SHP77 (cell line): ENCODE measurements at places on chromosomes 2 and 18.

- no peak for DNase-seq
These were observed 16.8 kb downstream of the AP1S3 start for GRCh38 chr2:223820549-223820948.

GRCh38 chr2:18855027-18855426 is 265.7 kb upstream of the NT5C1B start:
- no peak for DNase-seq

DNA sequence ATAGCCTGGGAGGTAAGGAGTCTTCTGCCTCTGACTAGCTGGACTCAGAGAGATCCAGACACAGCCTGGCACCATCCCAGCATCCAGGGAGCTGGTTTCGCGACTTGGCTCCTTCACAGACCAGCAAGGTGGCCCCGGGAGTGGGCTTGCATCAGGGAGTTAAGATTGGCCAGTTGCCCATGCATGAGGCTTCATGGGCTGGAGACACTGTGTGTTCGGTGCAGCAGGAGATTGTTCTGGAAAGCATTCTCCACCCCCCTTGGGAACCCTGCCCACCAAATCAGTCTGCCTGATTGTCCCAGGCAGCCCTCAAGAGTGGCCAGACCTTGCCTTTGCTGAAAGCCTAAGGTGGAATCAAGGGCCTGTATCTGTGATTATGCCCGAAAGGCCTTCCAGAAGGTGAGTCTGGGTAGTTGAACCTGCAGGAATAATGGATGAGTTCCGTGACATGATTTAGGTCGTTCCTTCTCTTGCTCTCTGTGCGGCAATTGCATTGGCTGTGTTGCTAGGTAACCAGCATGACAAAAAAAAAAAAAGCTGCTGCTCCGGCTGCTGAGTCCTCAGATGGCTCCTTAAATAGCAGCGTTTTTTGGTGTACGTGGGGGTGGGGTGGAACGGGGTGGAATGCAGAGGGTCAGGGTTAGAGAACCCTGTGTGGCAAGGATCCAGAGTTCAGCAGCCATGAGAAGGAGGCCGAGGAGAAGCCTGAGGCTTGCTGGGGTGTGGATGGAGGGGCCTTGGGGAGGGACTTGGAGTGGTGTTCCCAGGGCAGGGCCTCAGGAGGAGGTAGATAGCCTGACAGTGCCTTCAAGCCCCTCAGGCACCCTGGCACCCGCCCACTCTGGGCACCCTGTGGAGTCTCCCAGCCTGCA is 93.0 kb upstream of the MCFD2 start:
- DNase-seq: no peak

GRCh38 chr2:221075203-221075602 is 496.9 kb downstream of the EPHA4 start:
- no peak for DNase-seq

DNA sequence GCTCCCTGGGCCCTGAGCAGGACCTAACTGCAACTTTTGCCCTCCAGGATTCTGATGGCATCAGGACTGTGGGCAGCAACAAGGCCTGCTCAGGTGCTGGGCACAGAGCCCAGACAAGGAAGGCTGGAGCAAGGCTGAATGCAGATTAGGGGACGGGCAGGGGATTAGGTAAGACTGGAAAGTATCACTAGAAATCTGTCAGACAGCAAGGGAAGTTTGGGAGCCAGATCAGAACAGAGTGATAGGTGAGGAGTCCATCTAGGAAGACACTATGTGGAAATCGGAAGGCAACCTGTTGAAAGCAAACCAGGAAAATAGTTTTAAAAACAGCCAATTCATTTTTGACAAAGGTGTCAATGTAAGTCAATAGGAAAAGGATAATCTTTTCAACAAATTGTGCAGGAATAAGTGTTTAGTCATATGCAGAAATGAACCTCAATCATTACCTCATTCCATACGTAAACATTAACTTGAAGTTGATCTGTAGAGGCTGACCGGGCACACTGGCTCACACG is 56.4 kb upstream of the STPG4 start:
- no peak for DNase-seq

- DNase-seq: no peak
These were observed 2.5 kb downstream of the TMBIM1 start for GRCh38 chr2:218289639-218290315.

GRCh38 chr2:70145851-70146739 is 44.7 kb downstream of the C2orf42 start:
- DNase-seq: no peak

DNA sequence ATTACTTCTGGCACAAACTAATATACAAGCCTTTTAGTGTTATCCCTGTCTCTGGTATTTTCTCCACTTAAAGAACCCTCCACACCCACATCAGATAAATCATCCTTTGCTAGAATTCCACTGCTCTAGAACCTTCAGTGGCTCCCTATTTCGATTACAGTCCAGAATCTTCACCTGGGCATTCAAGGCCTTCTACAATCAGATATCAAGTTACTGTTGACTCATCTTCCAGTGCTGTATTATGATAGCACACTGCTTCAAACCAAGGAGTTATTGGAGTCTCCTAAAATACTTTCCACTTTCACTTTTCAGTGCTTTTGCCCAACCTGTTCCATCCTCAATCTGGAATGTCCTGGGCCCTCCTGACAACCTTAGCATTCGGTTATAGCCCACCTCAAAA is 3.4 kb downstream of the CGREF1 start:
- no peak for DNase-seq

DNA sequence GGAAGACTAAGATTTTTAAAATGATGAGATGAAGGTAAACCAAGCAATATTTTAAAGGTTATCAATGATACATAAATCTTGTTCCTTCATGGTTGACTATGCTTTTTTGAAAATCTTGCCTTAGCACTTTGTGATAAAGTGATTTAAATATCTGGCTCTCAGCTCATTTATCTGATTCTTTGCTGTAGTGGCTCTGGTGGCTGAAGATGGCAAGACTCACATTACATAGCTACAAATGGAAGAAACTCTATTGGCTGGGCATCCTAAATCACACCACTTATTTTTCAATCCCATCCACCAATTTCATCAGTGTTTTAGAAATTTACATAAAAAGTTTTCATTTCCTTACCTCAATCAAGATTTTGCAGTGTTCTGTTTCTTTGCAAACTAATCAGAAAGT is 16.6 kb upstream of the APCDD1 start:
- peak; percentile 16 for DNase-seq

- DNase-seq: no peak
These were observed 678.3 kb upstream of the NRXN1 start for GRCh38 chr2:51710222-51710621.

DNA sequence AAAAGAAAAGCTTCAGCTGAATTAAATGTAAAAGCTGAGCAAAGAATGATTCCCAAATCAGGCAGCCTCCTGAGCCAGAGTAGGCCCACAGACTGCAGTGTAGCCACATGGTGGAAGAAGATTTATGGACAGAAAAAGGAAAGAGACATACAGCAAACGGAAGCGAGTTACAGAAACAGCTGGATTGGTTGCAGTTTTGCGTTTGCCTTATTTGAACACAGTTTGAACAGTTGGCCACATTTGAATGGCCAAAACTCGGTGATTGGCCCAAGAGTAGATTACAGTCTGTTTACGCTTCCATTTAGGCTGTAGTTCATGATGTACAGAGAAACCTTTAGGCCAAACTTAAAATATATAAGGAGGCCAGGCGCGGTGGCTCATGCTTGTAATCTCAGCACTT is 35.1 kb downstream of the SH2D6 start:
- DNase-seq: no peak

- DNase-seq: no peak
These were observed 23.8 kb downstream of the EML4 start for GRCh38 chr2:42192652-42193566.

DNA sequence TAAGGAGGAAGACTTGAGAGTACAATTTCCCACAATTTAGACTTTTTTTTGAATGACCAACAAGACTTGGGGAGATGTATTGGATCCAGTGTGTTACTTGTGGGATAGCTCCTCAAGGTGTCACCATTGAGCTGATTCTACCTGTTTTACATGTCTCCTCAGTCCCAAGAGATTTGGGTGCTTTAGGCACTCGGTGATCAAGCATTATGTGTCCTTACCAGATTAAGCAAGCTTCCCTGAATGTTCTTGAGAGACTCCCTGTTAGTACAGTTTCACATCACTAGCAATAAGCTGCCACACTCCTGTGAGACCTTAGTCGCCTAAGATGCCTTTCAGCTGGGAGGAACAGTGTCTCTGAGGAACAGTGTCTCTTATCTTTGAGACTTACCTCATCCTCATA is 384.3 kb upstream of the SYT4 start:
- peak; percentile 31 for DNase-seq

DNA sequence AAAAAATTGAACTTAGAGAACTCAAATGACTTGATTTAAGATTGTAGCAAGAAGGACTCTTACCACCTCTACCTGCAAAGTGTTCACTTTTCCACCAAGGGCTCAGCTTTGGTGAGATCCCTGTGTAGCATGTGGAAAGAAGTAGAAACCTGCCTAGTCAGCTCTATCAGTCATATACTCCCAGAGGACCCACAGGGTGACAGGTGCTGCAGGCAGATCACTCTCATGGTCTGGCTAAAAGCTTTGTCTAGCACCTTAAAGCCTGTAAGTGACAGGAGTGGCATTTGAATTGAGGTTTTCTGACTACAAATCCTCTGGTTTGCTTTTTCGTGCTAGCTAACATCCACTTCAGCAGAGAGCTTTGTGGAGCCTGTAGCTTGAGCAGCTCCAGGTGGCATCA is 18.7 kb upstream of the NEMP2 start:
- no peak for DNase-seq

DNA sequence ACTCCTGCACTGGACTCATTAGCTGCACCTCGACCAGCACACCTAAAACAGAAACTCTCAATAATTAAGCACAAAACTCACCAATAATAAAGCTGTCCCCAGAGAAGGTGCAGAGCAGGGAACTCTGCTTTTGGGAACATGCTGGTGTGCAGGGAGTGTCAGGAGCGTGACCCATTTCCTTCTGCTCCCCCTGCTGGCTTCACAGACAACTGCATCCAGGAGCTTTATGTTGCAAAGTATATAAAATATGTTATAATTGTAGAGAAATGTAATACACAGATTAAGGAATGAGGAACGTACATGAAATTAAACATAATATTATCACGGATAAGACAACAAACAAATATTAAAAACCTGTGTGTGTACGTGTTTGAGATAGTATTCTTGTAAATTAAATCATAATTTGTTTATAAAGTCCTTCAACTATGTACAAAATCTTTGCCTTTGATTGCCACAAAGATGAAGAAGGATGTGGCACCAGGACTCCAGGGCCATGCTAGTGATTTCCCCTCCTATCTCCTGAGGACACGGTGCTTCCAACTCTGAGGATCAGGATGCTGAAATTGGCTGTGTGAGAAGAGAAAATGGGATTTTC is 68.6 kb upstream of the MAL start:
- DNase-seq: peak; percentile 54

- DNase-seq: no peak
These were observed 510.6 kb upstream of the RAB6C start for GRCh38 chr2:129468879-129469278.

DNA sequence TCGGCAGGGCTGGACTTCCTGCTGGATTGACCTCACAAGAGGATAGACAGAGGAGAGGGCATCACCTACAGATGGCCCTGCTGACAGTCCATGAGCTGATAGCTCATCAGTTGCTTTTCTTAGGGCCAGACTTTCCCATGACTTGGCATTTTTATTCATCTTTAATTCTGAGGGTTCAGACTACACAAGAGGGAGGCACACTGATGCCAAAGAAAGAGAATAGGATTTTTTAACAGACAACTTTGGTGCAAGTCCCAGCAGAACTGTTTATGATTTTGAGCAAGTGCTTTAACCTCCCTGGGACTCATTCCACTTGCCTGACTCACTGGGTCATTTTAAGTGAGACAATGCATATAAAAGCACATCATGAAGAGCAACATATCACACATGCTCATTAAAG is 299.2 kb downstream of the INSIG2 start:
- no peak for DNase-seq

- DNase-seq: no peak
These were observed 70.9 kb downstream of the NCKAP5 start for GRCh38 chr2:133497270-133497893.

DNA sequence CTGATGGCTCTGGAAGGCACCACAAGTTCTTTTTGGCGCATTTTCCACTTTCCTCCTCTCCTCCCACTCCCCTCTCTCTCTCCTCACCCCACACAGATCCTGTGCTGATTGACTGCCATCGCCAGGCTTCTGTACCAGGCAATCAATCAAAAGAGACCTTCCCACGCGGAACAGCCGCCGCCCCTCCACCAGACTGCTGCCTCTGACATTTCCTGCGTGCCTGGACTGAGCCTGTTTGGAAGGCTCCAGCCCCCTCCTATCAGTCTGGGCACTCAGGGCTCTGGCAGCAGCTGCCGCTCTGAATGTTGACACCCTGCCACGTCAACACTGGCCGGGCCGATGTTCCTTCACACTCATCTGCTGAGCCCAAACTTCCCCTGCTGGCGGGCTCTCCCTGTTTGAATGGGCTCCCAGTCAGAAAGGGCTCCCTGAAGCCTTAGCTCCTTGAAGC is 467.7 kb downstream of the EPHA4 start:
- DNase-seq: peak; percentile 94
